ENCODE measurements at places on chromosomes 16 and 17.

DNA sequence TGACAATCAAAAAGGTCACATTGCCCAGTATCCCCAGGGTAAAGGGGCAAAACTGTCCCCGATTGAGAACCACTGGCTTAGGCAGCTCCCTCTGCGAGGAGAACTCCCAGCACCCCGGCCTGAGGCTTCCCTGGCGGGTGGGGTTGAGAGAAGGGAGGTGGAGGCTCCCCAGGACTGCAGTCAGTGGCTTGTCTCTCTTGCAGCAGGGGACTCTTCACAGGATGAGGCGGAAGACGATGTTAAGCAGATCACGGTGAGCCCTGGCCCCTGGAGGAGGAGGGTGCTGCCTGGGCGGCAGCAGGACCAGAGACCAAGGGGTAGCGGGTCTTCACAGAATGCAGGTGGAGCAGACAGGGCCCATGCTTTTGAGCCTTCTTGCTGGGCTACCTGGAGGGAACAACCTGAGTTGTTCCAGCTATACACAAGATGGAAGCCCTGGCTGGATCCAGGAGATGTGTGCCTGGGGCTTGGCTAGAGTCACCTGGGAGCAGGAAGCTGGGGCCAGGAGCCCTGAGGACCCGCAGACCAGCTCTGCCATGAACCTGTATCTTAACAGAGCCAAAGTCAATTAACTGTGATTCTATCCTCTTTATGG is 16.8 kb downstream of the POLR3E start:
- DNase-seq = no peak

DNA sequence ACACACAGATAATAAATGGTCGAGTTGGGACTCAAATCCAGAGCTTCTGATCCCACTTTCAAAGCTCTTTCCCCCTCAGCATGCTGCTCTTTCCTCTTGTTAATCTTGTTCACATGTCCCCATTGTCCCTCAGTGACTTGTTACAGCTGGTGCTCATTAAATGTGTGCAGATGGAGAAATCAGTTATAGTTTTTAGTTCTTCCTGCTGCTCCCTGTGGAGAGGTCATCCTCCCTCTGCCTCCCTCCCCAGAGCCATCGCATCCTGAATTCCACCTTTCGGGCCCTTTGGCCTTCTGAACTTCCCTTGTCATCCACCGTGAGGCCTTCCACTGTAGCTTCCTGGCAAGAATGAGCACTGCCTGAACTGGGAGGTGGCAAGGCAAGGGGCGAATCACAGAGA is 179.6 kb downstream of the WSCD1 start:
- no peak for DNase-seq

- no peak for DNase-seq
Observed at GRCh38 chr17:75237100-75238014, 24.0 kb downstream of the GGA3 start.

DNA sequence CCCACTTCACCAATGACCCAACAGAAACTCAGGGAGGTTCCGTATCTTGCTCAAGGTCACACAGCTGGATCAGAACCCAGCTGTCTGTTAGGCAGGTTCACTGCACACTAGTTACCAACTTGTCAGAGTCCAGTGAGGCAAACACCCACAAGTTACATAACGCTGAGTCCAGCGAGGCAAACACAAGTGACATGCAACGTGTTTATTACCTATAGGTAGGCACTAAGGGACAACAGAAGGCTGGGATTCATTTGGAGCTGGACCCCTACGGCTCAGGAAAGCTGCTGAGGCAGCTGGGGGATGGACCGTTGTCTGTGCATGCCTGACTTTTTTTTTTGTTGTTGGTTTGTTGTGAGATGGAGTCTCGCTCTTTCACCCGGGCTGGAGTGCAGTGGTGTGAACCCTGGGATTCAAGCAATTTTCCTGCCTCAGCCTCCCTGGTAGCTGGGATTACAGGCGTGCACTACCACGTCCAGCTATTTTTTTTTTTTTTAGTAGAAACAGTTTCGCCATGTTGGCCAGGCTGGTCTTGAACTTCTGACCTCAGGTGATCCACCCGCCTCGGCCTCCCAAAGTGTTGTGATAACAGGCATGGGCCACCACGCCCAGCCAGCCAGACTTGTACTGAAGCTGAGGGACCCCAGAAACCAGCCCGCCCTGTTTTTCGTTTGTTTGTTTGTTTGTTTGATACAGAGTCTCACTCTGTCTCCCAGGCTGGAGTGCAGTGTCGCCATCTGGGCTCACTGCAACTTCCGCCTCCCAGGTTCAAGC is 1.9 kb upstream of the RSAD1 start:
- DNase-seq = no peak

DNA sequence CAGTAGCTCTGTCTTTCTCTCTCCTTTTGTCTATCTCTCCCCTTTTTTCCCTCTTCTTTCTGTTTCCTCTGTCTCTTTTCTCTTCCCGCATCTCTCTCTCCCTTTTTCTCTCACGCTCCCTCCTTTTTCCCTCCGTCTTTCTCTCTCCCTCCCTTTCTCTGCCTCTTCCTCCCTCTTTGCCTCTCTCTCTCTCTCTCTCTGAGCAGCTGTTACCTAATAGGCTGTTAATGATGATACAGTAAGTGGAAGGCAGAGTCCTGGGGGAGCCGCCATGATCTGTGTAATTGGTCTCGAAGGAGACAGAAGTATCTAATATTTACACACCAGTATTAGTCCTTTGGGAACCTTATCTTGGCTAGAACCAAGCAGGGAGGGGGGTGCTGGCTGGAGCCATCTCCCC is 136.1 kb upstream of the CIBAR2 start:
- DNase-seq = no peak
